Left kidney (tissue), 8 donors: ENCODE measurements at places on chromosomes 4 and X.

DNA sequence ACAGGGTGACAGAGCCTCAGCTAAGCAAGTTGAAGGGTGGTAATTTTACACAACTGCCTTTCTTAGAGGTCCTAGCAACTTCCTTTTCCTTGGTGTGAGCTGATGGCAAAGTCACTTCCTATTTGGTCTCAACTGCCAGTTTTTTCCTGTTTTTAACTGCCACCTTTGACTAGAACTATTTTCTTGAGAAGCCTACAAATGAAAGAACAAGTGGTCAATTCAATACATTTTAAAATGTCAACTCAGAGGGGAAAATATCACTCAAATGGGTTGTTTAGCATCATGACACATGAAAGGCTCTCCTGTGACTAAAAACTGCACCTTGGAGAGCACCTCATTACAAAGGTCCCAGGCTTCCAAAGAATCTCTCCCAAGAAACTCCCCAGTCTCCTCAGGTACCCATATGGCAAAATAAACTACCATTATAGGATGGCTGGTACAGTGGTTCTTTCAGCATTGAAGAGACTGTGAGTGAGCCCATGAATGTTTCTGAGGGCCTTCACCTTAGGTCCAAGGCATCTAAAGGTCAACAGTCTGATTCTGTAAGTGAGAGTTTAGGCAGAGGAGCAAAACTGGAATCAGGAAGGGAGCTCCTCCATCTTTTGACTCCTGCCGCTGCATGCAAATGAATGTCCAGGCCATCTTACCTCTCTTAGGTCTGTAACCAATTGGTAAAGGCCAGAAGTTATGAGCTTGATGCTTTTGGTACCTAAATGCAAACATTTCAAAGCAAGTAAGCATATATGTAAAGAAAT is 5.5 kb upstream of the STK26 start:
- no peak for DNase-seq

- DNase-seq = no peak
Observed at GRCh38 chr4:83171436-83172039, 57.0 kb upstream of the PLAC8 start.

GRCh38 chr4:42396361-42396751 is 932 bp upstream of the SHISA3 start:
- DNase-seq = no peak

- no peak for DNase-seq
Observed at GRCh38 chr4:142523111-142523510, 323.0 kb downstream of the INPP4B start.

DNA sequence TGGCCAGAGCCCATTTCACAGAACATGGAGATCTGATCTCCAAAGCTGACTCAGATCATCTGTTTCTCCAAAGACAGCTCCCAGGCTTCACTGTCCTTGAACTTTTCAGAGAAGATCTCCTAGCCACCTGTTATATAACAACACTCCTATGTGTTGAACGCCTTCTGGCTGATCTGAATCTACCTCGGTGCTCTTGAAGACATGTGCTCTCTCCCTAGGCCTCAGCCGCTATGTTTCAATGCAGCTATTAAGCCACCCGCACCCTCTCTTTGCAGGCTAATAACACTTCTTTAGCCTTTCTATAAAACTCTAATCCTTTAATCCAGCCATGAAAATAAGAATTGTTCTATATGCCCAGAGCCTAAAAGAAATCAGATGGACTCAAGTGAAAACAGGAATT is 34.9 kb downstream of the SEL1L3 start:
- no peak for DNase-seq

DNA sequence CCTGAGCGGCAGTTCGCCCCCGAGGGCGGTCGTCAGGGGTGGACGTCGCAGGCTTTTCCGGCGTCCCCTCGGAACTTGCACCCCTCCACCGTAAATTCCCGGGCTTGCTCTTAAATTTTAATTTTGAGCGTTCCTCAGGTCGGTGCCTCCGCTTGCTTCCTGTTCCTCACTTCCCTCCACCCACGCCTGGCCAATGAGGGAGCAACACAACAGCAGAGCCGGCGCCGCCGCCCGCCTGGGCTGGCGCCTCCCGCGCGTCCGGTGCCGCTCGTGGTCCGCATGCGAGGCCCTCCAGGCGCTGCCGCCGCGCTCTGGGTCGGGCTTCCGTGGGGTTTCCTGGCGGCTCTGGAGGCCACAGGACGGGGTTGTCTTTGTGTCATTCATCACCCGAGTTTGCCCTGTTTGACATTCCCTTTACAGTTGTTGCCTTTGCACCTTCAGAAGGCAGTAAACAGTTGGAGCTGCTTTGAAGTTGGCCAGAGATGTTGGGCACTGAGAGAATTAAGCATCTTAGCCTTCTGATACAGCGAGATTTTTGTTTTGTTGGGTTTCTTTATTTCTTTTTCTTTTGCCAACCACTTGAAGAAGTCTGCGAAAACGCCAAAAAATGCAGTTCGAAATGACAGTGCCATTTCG is 692 bp downstream of the SPCS3 start:
- peak; percentile 73 for DNase-seq

DNA sequence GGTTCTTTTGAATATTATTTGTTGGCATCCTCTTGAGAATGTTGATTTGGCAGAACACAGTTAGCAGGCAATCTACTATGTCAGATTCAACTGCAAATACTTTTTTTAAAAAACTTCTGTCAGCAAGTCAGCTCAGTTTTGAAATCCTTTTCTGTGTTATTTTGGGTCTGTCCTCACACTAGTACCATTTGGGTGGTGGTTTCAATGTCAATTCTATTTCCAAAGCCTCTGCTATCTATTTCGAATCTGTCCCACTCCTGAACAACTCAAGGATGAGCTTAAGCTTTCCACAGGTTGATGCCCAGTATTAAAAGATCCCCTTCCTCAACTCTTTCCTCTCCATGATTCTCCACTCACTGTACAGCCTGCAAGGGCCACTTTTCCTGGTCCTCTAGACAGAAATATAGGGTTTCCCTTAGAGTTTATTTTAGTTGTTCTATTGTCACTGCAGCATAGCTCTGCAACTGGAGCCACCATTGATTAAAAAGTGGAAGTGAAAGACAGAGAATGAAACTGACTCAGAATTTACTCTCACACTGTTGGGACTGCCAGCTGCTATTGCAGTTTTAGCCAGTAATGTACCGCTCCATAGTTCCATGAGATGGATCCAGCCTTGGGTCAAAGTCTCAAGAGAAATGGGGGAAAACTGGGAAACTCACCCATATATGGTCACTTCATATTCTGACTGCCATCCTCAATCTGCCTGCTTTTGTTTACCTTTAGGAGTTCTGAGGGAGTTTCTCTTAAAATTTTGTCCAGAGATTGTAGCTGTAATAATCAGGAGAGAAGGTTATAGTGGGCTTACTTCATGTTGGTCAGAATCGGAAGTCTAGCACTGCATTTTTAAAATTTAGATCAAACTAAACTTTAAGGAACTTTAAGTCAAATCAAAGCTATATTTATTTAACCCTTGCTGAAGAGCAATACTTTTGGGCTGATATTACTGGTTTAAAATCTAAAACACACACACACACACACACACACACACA is 14.6 kb downstream of the HDX start:
- no peak for DNase-seq

GRCh38 chr4:43251841-43252240 is 359.3 kb downstream of the GRXCR1 start:
- DNase-seq = no peak

DNA sequence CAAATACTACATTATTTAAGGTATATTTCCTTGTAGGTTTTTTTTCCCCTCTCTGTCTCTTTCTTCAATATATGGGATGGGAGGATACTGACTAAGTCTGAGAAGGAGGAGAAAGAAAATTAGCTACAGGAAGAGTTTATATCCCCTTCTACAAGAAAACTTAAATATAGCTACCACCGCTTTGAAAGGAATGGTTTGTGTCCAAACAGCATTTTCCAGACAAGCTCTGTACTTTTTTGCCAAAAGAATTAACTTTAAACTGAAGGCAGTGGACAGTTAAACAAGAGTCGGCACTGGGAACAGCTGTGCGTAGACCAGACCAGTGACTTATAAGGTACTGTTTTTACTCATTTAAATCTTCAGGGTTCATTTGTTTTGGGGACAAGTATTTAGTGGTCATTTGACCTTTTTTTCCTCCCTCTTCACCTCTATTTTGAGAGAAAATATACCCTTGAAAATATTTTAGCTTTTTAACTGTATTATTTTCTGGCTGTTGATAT is 303.7 kb downstream of the ARHGAP24 start:
- DNase-seq = peak; percentile 52

DNA sequence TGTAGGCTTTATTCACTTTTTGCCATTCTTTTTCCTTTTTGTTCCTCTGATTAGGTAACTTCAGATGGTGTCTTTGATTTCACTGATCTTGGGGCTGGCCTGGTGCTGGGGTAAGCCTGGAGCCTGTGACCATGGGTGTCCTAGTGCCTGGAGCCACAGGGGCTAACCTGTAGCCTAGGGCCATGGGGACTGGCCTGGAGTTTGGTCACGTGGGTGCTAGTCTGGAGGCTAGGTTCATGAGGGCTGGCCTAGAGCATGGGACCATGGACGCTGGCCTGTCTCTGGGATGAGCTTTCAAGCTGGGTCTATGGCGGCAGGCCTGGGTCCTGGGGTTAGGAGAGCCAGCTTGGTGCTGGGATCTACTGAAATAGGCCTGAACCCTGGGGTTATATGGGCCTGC is 32.2 kb upstream of the ALG13 start:
- DNase-seq = no peak

DNA sequence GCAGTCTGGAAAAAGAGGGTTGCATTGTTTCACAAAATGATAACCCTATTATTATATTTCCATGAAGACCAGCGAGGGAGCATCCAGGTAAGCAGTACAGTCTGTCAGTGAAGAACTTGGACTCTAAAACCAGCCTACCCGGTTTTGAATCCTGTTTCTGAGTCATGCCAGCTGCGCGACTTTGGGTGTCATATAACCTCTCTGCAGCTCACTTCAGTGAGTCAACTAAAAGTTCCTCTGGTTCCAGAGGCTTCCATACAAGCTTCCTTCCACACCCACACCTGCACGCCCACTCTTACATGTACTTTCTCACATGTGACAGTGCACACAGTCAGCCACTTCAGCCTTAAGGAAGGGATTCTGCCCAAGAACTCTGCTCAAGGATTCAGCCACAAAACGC is 49.8 kb upstream of the PRPS2 start:
- no peak for DNase-seq

- no peak for DNase-seq
Observed at GRCh38 chr4:170697845-170698244, 608.1 kb upstream of the AADAT start.

GRCh38 chrX:107629540-107629909 is 1.2 kb downstream of the PRPS1 start:
- DNase-seq = no peak

DNA sequence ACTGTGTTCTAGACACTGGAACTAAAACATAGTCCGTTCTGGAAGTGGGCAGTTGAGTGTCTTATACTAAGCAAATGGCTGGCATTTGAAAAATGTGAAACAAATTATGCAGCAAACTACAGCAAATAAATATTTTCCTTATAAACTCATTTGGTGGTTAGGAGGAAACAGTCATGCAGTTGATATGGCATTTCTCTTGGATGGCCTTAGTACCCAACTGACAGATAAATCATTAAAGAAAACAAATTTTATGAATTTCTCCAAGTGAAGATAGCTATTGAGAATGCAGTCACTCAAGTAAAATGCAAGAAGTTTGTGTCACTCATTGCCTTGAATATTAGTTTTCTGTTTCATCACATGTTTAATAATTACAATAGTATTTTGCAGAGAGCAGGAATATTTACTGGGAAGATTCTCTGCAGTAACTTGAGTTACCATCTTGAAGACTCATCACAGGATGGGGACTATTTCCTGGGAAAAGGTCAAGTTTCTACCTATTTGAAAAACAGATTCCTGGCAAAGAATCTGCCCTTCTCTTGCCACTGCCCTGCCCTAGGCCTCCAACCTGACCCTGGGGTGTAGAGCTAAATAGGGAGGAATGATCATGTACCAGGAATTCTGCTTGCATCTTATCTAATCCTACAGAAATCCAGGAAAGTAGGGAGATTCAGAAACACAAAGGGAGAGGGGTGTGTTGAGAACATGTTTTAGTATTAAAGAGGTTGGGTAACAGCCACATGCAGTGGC is 105.9 kb downstream of the SH3RF1 start:
- DNase-seq = no peak

DNA sequence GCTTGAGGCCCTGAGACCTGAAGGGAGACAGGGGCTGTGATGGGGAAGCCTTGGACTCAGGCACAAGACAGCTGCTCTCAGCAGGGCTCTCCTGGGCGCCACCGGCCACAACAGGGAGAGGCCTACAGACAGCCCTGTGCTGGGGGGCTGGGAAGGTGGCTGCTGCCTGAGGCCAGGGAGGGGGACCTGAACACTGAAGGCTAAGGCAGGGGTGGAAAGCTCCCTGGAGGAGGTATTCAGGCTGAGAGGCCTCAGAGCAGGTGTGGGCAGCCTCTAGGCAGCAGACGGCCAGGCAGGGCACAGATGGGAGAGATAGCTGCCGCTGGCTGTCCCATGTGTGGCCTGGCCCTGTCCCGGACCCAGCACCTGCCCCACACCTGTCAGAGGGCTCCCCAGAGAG is 33.0 kb downstream of the TACC3 start:
- DNase-seq = no peak

DNA sequence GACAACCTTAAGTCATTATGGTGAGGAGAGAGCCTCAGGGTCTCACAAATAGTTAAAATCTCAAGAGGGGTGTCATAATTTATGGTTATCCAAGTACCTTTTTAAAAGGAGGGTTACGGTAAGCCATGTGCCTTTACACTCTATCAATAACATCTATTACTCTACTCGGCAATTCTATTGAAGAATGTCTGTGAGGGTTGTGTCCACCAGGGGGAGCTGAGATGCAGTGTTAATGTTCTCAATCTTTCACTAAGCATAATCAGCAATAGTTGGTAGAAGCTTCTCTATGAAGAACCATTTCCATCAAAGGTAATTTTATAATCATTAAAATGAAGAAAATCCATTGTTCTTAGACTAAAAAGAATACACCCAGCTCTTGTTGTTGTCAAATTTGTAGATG is 457.4 kb downstream of the CENPC start:
- no peak for DNase-seq

DNA sequence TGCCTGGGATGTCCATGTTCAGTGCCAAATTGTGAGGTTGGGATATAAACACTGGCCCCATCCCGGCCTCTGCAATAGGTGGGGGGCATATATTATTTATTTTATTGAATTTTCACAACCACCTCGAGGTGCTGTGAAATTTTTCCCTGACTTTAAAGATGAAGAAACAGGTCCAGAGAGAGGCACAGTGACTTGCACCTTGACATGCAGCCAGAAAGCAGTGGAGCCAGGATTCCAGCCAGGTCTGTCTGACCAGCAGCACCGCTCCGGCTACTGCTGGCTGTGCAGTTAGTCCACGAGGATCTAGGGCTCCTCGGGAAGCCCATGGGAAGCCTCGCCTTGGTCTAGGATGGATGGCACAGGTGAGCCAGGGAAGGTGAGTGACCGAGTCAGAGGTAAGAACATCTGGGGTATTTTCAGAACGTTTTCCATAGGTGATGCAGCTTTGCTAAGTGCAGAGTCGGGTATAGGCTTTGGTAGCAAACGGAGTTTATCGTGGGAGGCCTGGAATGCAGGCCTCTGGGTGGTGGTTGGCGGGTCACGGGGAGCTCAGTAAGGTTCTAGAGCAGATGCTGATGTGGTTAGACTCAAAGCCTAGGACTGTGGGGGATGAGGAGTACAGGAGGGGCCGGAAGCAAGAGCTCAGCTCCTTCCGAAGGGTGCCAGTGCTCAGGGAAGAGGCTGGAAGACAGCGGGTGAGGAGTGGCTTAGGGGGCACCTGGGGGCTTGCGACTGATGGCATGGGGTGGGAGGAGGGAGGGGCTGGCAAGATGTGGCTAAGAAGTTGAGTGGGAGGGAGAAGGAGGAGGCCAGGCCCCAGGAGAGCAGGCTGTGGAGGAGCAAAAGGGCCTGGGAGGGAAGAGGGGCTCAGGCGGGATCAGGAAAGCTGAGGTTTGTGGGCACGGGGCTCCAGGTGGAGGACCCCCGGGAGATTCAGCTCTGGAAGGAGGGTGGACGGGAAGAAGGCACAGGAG is 107.7 kb upstream of the LRPAP1 start:
- DNase-seq = no peak
